ENCODE measurements at places on chromosomes 2 and 18.

DNA sequence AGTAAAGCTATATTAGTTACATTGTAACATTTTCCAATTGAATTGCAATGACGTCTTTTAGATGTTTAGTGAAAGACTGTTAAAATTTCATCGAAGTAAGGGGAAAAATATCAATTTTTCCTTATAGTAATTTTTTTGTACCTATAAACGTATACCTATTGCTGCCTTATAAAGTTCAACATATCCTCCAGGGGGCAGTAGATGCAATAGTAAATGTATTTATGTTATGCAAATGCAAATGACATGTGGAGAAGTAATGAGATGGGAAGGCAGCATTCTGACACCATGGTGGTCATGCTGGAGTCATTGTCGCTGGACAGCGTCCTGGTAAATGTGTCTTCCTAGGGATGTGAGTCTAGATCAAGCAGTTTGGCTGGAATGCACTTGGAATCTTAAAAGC is 38.7 kb downstream of the MSTN start:
- no peak for DNase-seq

DNA sequence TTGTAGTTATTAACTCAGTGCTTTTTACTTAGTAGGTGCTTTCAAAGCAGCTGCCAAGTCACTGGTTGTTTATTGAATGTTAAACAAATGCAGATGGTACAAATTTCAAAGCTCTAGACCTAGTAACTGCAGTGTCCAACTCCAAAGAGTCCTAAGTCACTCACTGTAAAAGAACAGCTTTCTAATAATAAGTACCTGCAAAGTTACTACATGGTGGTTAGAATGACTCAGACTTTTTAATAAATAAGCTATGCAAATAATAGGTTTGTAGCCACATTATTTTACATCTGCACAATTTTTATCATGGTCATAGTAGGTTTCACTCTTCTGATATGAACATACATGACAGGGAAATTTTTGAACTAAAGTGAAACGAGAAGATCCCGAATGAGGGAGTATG is 1620.4 kb upstream of the CELF4 start:
- no peak for DNase-seq

- no peak for DNase-seq
Measured at GRCh38 chr2:180366481-180366880, 359.4 kb upstream of the CWC22 start.

GRCh38 chr2:12296915-12297314 is 419.8 kb upstream of the TRIB2 start:
- DNase-seq: no peak

DNA sequence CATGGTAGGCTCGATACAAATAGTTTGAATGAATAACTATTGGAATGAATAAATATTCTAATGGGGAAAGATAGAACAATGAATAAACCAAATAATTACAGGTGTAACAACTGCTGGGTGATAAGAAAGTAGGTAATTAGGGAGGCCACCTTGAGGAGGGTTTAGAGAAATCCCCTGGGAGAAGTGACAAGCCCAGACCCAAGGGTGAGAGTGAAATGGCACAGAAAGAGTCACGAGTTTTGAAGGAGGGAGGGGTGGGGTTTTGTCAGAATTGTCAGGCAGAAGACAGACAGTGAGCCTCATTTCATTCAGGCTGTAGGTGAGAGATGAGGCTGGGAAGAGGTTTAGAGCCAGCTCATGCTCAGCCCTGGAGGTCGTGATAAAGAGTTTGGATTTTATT is 71.6 kb upstream of the L3MBTL4 start:
- no peak for DNase-seq

DNA sequence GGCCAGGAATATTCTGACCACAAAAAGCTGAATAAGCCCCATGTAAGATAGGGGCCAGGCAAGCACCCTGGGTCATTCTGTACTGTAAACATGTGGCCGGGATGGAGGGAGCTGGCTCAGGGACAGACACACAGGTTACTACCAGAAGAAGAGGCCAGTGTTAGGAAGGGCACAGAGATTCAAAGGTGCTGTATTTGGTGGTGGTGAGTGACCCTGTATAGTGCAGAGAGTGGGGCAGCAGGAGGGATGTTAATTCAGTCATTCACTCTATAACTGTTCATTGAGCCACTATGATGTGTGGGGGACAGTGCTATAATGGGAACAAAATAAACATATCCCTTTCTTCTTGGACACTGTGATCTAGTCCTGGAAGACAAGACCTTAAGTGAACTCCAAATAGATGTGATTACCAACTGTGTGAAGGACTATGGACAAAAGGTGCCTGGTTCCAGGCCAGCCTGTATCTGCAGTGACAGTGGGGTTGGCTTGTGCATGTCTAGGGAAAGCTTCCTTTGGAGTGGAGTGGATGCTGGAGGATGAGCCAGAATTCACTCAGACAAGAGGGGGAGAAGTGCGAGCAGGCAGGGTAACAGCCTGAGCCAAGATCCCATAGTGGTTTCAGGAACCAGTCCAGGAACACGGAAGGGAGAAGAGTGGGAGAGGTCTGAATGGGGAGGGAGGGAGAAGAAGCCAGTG is 8.3 kb downstream of the MOCOS start:
- DNase-seq: no peak

- peak; percentile 55 for DNase-seq
Measured at GRCh38 chr2:97745474-97746174, 32.2 kb downstream of the ZAP70 start.

DNA sequence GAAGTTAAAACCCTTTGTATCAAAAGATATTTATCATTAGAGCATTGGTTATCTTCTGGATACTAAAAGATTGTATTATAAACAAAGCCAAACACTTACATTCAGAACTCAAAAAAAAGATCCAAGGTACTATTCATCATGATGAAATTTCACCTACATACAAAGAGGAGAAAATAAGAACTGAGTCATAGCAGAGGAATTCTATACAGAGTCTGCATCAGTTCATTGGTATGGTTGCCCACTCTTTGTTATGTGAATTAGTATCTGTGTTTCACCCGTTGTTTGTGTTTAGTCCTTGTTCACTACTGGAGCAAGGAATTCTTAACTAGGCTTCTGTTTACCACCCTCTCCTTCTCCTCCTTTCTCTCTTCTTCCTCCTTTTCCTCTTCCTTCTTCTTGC is 157.9 kb downstream of the LNPK start:
- DNase-seq: no peak

- no peak for DNase-seq
Measured at GRCh38 chr18:48419277-48420022, 10.3 kb upstream of the ZBTB7C start.

- no peak for DNase-seq
Measured at GRCh38 chr2:173432049-173432754, 77.5 kb downstream of the CDCA7 start.

GRCh38 chr18:13447621-13448334 is 229.2 kb downstream of the LDLRAD4 start:
- no peak for DNase-seq

- no peak for DNase-seq
Measured at GRCh38 chr2:151380580-151381235, 23.3 kb downstream of the TNFAIP6 start.

- DNase-seq: no peak
Measured at GRCh38 chr2:205750797-205751196, 68.5 kb downstream of the NRP2 start.

GRCh38 chr18:11808001-11808855 is 43.0 kb upstream of the CHMP1B start:
- DNase-seq: no peak

GRCh38 chr2:32632089-32632488 is 4.2 kb downstream of the TTC27 start:
- DNase-seq: no peak

GRCh38 chr2:204881655-204882054 is 336.4 kb downstream of the PARD3B start:
- DNase-seq: peak; percentile 66

DNA sequence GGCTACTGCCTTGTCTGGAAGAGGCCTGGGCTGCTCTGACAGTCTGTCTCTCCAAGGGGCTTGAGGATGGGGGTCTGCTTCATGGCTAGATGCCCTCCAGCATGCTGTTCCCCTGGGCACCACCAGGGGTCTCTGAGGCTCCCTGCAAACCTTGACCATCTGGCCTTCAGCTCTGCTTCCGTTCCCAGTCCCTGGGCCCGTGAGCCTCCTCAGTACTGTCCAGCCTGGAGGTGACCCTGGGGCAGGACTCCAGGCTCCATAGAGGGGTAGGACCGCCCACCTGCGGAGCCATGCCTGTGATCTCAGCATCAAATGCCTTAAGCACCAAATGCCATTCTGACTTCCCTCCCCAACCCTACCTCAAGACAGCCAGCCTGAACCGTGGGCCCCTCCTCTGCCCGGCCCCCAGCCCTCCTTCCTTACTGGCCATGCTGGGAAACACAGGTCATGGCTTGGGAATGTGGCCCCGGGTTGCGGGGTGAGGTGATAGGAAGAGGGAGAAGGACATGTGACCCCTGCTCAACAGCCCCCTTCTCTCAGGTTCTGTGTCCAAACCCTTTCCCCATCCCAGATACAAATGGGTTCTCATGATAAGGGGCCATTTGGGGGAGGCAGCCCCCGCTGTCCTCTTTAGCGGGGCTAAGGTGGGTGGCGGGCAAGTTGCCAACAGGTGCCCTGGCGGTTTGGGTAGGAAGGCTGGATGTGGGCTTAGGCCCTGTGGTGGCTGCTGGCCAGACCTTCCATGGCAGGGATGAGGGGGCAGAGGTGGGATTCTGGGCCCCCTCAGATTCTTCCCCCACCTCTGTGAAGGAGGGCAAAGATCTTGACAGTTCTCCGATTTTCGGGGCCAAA is 25.0 kb downstream of the SPEG start:
- DNase-seq: peak; percentile 49

GRCh38 chr2:122680662-122681061 is 925.2 kb downstream of the TSN start:
- DNase-seq: no peak

- no peak for DNase-seq
Measured at GRCh38 chr2:122873951-122874350, 1118.5 kb downstream of the TSN start.

GRCh38 chr2:105301646-105302045 is 27.9 kb downstream of the TGFBRAP1 start:
- peak; percentile 32 for DNase-seq

DNA sequence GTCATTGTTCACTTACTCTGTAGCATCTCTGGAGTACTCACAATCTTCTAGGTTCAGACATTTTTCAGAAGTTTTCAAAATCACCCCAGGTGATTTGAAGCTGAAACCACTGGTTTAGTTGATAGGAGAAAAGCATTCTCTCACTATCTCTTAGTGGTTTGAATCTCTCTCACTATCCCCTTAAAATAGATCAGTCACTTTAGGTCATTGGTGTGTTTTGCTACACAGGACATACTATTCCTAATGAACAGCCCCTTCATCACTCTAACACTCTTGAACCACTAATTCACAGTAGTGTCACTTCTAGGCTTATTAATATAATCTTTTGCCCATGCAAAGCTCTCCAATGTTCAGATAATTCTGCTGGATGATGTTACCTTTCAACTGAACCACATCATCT is 34.5 kb downstream of the LYPD6 start:
- no peak for DNase-seq

- no peak for DNase-seq
Measured at GRCh38 chr18:54140641-54141040, 83.8 kb downstream of the MBD2 start.

DNA sequence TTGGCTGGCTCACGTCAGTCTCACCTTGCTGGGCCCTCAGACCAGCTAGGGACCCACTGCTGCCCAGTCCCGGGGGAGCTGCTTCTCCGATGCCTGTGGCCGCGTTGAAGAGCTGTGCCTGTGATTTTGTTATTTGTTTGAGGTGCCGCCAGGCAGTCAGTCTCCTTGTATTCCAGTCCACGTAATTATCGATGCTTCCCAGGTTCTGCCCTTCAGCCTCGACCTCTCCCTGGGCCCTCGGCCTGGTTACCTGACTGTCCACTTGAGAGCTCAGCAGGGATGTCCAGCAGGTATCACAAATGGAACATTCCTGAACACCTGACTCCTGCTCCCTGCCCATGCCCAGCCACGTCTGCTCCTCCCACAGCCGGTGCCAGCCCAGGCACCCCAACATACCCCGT is 195.9 kb upstream of the HS6ST1 start:
- DNase-seq: no peak

DNA sequence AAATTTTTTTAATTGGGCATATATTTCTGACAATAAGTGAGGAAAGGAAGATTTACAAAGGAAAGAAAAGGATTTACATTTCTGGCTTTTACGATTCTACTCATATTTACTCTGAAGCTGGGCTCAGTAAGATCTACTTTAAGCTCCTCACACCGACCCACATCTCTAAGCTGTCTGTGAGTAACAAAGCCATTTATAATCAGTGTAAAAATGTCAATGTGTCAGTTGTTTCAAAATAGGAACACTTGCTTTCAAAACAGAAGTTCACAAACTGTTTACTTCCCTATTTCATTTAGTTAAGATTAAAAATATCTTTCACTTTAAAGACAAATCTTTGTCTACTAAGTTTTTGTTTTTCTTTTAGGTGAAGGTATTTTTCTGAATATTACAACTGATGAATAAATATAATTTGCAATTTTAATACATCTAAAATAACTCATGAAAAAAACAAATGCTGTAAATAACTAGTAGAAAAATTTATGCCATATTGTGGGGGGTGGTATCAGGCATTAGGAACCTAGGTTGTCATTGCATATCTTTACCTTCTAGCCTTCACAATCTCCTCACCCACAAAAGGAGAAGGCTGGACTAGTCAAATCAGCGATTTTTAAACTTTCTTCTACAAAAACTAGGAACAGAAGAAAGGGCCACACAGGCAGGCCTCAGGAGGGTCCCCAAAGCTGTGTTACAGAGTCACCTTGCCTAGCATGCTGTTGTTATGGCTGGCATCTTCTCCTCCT is 64.5 kb downstream of the TMEM131 start:
- DNase-seq: no peak

- DNase-seq: no peak
Measured at GRCh38 chr2:95509408-95509807, 24.9 kb upstream of the TRIM43B start.

DNA sequence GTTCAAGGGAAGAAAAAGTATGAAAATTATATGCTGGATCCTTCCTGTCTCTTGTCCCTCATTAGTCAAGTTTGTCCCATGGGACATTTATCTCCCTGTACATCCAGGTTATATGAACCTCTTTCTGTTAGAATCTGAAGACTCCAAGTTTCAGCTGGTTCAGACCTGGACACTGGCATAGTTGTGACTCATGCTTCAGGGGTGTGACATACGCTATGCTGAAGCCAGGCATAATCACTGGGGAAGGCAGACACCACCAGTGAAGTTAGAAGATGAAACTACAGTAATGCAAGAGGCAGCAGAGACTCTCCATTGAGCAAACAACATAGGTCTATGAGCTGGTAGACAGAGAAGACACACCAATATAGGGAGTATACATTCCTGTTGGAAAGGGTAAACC is 269.7 kb upstream of the SLC8A1 start:
- no peak for DNase-seq

All from activated naive CD4-positive, alpha-beta T cell treated with anti-CD3 and anti-CD28 coated beads, Interleukin-2, amount 10 ng/mL, durations not matched to agents 7 days and 5 days (primary cell).